Astrocyte of the cerebellum (primary cell): ENCODE measurements at places on chromosomes 13 and 19.

DNA sequence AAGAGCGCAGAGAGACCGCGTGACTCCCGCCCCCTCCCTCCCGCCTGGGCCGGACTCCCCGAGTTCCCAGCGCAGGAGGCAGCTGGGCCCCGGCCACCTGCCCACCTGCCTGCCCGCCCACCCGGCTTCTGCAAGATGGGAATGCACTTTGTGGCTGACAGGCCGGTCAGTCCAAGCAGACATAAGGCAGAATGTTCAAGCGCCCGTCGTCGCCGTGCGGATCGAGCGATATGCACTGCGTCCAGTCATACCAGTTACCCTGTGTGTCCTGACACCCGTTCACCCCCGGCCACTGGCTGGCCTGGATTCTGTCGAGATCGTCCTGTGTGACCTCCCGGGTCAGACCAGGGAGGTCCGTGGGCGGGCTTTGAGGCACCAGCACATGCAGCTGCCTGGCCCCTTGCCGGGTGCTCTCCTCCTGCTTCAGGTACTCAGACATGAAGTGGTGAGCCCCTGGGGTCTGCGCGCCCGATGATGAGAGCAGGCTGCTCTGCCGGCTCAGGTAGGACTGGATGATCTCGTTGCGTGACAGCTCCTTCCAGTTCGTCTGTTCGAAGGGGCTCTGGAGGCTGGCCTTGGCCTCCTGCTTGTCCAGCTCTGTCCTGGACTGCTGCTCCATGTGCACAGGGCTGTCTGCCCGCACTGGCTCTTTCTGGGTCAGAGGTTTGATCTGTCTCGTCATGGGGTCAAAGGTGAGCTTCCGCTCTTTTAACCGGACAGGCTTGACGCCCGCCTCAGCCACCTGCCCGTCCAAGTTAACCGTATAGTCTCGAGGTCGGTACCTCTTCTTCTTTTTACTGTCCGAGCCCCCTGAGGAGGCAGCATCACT is 3.9 kb upstream of the SLC35E1 start:
- DNase-seq: no peak

- no peak for DNase-seq
These were observed 1.8 kb upstream of the NEK5 start for GRCh38 chr13:52130641-52131040.

GRCh38 chr13:63128716-63129115 is 1713.1 kb upstream of the PCDH20 start:
- no peak for DNase-seq

DNA sequence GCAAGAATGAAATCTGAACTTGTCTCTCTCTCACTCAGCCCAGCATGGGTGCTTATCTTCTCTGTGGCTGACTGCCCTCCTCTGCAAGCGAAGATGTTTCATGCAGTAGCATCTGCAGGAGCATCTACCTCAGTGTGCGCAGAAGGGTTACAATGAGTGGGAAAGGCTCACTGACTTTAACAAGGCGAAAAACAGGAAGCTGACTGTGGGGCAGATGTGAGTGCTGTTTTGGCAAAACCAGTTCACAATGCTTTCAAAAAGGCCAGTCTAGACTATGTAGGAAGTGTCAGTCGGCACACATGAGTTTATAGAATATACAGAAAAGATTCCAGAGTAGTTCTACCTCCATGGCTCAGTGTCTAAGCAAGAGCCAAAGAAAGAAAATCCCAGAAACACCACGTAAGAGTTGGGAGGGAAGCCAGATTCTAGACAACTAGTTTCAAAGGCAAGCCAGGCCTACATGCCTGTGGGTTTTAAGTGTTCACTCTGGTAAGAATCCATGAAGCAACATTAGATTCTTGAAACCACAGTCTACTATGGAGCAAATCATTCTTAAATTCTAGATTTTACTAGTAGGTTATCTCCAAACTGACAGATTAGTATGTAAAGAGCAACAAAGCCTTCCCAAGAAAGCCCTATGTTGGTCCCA is 124.5 kb downstream of the ABCC4 start:
- peak; percentile 54 for DNase-seq

DNA sequence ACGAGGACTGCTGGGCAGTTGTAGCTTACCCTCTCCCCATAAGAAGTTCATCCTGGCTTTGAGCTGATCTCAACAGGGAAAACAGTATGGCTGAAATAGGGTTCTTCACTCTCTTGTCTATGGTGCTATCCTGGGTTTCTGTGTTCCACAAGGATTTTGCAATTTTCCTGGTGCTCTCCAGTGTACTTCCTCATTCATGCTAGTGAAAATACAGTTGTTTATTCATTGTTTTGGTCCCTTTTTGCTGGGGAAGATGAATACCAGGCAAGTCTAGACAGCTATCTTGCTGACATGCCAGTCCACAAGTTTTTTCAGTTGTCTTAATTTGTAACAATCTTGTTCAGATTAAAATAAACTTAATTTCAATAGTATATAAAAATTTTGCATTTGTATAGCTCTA is 306.5 kb downstream of the DLEU7 start:
- DNase-seq: no peak

DNA sequence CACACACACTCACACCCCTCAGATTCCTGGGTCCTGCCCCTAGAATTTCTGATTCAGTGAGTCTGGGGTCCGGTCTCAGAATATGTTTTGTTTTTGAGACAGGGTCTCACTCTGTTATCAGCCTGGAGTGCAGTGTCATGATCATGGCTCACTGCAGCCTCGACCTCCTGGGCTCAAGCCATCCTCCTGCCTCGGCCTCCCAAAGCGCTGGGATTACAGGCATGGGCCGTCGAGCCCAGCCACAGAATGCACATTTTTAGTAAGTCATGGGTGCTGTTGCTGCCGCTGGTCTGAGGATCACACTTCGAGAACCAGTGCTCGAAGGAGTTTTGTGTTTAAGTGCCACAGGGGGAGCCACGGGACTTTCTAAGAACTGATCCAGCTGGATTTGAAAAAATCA is 22.1 kb upstream of the TNFSF14 start:
- no peak for DNase-seq

- no peak for DNase-seq
These were observed 7.8 kb downstream of the CEACAM4 start for GRCh38 chr19:41619018-41619556.

GRCh38 chr13:19795956-19796355 is 13.2 kb upstream of the PSPC1 start:
- DNase-seq: no peak
